ENCODE measurements at places on chromosomes 5 and 9.

DNA sequence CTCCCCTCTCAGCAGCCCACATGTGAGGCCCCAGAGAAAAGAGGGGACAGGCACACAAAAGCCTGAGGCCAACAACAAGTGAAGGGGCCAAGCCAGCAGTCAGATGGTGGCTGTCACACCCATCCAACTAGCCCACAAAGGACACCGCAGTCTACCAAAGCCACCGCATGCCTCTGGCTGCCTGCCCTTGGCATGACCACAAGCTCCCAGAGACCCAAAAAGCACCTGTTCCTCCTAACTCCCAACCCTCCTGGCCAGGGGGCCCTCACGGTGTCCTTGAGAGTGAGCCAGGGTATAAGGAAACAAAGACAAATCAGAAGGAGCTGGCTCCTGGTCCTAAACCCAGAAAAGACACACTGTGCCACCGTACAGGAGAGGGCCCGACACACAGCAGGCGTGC lies 77.8 kb upstream of the LRRTM2 start:
- DNase-seq = no peak

GRCh38 chr9:33112094-33112493 lies 35.6 kb upstream of the SMU1 start:
- DNase-seq = no peak

- peak; percentile 5 for DNase-seq
These were observed 47.2 kb downstream of the MACIR start for GRCh38 chr5:103305809-103306208.

- DNase-seq = no peak
These were observed 8.9 kb upstream of the C5orf58 start for GRCh38 chr5:170223906-170224305.

- no peak for DNase-seq
These were observed 1035.3 kb downstream of the CDH12 start for GRCh38 chr5:21817668-21818369.
